ENCODE measurements at places on chromosomes 12 and 14.

GRCh38 chr12:70043490-70044138 is 199.6 kb upstream of the CNOT2 start:
- DNase-seq, result no peak

- no peak for DNase-seq
Measured at GRCh38 chr12:103672401-103673119, 85.5 kb downstream of the STAB2 start.

GRCh38 chr14:68193970-68194681 is 374.5 kb downstream of the RAD51B start:
- DNase-seq, result no peak

GRCh38 chr14:26873362-26873960 is 275.6 kb upstream of the NOVA1 start:
- no peak for DNase-seq
